Stimulated activated CD4-positive, alpha-beta T cell treated with anti-CD3 and anti-CD28 coated beads, Interleukin-12 subunit alpha, Interleukin-12 subunit beta, amount 100 ng/mL, for 24 hours (primary cell): ENCODE measurements at places on chromosomes 3 and 15.

DNA sequence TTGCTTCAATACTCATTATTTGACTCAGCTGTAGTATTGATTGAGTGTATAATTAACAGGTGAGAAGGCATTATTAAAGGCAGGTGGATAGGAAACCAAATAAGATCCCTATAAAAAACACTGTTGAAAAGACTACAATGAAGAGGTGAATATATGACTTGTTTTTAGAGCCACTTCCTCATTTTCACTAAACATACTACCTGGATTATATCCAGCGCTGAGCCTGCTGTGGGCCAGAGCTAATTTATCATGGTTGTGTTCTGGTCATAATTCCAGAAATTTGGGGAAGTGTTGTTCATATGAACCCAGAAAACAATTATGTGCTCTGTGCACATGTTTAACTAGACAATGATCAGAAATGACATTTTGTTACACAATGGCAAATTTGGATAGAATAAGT lies 235.3 kb upstream of the MME start:
- DNase-seq = no peak

- DNase-seq = no peak
Measured at GRCh38 chr3:149152420-149152819, 23.0 kb downstream of the HPS3 start.

DNA sequence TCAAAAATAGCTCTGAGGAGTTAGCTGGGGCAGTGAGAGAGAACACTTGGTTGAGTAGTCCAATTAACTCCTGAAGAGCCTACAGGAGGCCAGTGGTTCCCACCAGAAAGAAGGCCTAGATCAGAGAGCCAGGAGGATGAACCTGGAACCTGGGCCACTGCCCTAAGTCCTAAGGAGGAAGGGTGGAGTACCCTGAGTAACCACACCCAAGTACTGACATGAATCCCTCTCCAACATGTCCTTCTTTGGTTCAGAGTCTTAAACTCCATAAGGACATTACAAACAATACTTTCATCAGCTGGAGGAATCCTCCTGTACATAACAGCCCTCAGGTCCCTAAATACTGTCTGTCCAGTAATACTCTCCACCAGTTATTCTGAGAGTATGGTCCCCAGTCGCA lies 25.6 kb upstream of the C3orf62 start:
- no peak for DNase-seq

- DNase-seq = no peak
Measured at GRCh38 chr15:77739591-77740378, 107.1 kb upstream of the LINGO1 start.

DNA sequence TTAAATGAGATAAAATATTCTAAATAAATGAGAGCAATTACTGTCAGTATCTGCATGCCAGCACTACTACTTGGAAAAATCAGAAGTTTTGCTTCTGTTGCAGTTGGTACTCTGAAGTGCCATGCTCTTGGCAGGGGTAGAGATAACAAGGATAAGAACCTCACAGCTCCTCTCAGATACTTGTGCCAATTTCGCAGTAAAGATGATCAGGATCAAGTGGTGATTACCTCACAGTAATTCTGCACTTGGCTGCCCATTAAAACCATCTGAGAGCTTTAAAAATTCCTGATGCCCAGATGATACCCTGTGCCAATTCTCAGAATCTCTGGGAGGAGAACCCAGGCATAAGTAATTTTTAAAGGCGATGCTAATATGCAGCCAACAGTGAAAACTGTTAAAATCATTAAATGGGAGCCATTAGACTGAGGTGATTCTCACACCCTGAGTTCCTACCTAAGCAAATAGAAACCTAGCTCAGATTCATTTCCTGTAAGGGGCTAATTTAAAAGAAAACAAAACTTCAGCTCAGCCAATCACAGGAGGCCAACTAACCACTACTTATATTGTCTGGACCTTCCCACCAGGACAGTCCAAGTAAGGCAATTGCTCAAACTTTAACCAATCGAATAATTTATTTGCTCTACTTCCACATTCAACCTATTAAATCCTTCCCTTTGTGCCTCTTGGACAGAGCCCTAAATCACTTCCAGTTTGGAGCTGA lies 171.2 kb downstream of the KCNMB2 start:
- no peak for DNase-seq

DNA sequence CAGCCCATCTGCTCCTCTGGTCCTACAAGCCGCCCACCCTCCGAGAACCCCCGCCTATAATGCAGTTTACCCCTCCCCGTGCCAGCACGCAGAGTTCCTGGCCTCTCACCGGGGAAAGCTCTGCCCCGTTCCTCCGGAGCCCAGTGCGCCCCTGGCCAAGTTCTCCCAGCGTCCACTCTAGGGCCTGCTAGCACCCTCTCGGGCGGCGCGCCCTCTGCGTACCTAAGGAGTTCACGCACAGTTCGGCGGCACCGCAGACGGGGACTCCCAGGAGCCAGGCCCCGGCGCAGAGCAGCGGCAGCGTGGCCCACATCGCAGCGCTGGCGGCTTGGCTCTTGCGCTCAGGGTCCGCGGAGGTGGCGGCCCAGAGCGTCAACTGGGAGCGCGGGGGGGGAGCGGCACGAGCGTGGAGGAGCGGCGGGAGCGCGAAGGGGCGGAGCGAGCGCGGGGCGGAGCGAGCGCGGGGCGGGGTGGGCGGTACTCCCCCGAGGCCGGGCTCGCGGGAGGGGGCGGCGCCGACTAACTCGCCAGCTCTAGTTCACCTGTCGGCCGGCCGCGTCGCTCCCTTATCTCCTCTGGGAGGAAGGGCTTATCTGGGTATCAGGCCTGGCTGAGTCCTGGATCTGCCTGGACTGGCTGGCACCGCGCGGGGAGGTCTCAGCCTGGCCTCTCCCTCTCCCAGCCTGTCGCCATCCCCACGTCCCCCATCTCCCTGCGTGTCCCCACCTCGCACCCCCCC lies at the start of gene CTSH:
TSS of gene CTSH (minus strand) at position 378 of the 739 bp plus-strand sequence. CDS start at position 313, 65 bp downstream.
- peak; percentile 43 for DNase-seq

- no peak for DNase-seq
Measured at GRCh38 chr3:49164983-49165720, 979 bp downstream of the CCDC71 start.

GRCh38 chr15:78197632-78198031 lies 36.7 kb downstream of the ACSBG1 start:
- no peak for DNase-seq

GRCh38 chr3:115975353-115975752 lies 352.0 kb downstream of the GAP43 start:
- DNase-seq = no peak

DNA sequence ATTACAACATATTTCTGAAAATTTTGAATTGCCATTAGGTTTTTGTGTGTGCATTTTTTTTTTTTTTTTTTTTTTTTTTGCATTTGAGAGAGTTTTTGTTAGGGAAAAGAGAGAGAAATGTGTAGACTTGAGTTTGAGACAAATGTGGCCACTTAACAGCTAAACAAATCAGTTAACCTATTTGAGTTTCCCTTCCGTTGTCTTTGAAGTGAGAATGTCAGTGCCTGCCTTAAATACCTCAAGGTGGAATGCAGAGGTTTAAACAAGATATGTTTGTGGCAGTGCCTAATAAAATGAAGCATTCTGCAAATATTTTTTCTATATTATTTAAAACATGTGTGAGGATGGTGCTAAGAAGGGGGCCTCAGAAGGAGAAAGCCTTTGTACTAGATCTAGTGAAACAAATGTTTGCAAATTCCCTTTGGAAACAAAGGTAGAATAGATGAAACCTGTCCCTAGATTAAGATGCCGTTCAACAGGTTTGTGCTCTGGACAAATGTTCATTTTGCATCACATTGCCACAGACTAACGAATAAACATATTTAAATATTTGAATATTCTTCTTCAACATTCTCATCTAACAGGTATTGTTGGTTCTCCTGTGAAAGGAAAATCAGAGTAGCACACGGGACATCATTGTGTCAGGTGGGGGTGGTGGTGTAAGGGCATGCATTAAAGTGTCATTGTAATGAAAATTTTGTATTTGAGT lies 80.7 kb downstream of the SATB1 start:
- no peak for DNase-seq

GRCh38 chr15:101201411-101202174 lies 50.3 kb downstream of the CHSY1 start:
- no peak for DNase-seq

DNA sequence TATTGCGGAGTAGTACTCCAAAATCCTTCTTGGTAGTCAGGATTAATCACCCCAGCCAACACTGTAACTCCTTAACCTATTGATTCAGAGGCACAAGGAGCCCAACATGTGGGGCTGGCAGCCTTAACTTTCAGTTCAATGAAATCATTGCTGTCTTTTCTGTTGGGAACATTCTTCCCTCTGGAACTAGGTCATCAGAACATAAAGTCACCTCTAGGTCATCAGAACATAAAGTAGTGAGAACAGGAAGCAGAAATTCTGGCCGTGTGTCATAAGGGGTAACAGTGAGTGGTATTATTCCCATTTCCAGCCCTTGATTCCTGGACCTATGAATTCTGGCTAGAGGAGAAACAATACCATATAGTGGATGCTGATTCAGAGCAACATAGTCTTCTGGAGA lies 71.5 kb upstream of the TNIK start:
- DNase-seq = no peak

- DNase-seq = no peak
Measured at GRCh38 chr3:73451301-73451944, 173.3 kb downstream of the PDZRN3 start.

- no peak for DNase-seq
Measured at GRCh38 chr3:81300324-81300927, 461.0 kb downstream of the GBE1 start.

DNA sequence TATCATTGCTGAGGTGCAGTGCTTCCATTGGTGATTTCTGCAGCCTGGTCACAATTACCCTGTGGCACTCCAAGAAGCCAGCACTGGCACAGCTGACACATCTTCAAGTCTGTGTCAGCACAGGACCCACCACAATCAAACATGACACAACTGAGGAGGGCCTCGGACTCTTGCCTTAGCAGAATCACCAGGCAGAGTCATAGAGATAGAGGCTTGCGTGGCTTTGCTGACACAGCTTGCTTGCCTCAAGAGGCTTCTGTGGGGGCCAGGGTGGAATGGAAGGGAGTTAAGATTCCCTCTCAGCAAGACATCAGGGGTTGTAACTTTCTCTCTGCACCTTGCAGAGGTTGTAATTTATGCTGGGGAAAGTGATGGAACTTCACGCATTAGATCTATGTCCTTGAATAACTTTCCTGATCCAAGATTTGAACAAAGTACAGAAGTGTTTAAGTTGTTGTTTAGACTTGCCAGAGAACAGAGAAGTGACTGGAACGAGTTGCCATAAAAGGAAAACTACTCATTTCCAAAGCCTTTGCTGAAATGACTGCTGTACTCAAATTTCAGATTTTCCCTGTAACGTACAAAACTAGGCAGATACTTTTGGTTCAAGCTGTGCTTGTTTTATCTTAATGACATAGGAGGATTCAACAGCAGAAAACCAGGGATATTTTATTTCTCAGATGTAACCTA lies 170.7 kb downstream of the DIPK2A start:
- no peak for DNase-seq

- no peak for DNase-seq
Measured at GRCh38 chr3:94069194-94069813, 6.4 kb downstream of the NSUN3 start.

- DNase-seq = no peak
Measured at GRCh38 chr3:59573911-59574310, 524.1 kb upstream of the CFAP20DC start.

DNA sequence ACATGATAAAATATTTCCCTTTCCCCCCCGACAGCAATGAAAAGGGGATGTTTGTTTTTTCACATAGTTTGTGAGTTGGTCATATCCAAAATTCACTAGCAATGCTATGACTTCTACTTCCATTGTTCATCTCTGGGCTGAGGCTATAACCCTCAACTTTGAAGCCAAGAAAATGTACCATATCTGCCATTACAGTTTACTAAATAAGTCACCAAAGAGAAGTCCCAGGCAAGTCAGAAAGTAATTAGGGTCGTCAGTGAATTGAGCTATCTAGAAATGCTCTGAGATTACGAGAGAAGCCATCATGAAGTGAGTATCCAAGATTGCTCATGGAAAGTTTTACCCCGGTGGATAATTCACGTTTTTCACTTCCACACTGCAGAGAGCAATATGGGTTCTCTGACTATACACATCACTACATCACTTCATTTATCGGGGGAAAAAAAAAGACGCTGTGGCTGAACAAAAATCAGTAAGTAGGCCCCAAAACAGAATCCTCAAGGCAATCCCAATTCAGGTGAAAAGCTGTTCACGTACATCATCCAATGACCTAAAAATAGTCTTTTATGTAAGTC lies 1.4 kb downstream of the PEAK1 start:
- DNase-seq = no peak

- no peak for DNase-seq
Measured at GRCh38 chr3:59981377-59981776, 931.6 kb upstream of the CFAP20DC start.

DNA sequence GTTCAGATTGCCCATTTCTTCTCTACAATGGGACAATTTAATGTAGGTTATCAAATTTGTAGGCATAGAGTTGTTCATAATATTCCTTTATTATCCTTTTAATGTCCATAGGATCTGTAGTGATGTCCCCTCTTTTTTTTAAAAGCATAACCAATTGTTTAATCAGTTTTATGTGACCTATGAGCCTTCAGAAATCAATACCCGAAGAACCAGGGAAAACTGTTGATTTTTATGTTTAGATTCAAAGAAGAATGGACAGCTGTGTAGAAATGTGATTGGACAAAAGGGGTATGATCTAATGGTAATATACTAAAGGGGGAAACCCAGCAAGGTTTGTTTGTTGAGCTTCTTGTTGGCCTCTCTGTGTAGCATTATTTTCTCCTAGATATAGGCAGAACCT lies 39.5 kb downstream of the SUSD5 start:
- DNase-seq = no peak

DNA sequence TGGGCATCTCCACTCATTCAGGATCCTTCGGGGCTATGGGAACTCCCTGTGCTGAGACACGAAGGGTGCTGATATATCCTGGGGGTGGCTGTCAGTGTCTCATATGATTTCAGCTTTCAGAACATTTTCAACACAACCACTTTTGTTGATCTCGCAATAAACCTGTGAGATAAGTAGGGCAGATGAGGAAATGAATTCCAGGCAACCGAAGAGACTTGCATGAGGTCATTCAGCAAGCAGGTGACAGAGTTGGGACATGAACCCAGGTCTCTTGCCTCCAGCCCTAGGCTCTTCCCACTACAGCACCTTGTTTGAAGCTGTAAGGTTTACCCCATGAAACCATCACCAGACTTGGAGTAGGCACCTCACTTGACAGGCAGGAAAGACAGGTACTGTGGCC lies 16.6 kb downstream of the DUOX1 start:
- DNase-seq = no peak

GRCh38 chr15:38647683-38648082 lies 83.1 kb upstream of the RASGRP1 start:
- no peak for DNase-seq
